ENCODE measurements at places on chromosomes 16 and 17.

DNA sequence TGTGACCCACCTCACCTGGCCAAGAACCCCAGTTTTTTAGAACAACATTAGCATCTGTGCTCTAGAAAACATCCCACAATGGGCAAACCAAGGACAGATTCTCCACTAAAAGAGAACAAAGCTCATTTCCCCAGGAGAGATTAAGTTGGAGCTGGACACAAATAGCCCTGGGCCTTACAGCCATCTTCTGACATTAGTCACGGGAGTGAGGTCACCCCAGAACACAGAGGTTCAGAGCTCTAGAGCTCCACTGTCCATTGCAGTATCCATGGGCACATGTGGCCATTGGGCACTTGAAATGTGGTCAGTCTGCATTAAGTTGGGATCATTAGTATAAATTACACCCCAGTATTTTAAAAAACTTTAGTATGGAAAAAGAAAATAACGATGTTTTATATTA is 47.6 kb upstream of the RBBP6 start:
- DNase-seq: no peak

- DNase-seq: peak; percentile 44
These were observed 79.0 kb downstream of the RPA1 start for GRCh38 chr17:1908699-1909309.

GRCh38 chr16:85947230-85948137 is 48.5 kb downstream of the IRF8 start:
- peak; percentile 77 for DNase-seq

DNA sequence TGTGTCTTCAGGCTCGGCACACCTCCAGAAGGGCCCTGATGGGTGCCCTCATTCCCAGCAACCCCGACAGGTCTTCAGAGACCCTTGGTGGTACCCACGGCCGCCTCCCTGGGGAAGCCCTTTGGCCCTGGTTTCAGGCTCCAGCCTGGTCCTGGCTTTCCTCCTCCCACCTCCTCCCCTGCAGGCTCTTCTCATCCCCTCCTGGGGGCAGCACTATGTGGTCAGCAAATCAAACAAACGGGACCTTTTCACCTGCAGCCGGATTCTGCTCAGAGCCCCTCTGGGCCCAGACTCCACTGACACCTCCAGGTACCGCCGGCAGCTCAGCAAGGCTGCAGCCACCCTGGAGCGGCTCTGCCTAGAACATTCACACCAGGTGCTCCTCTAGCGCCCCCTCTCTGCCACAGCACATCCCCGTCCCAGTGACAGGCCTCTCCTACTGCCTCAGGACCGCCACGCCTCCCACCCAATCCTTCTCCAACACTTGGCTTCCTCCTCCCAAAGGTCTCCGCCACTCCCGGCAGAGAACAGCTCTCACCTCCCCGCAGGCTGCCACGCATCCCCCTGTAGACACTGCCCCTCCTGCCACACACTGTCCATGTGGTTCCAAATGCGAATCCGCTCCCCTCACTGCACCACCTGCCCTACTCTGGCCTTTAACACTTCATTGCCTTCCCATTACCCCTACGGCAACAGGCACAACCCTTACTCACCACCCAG is 12.0 kb downstream of the CORO7 start:
- peak; percentile 26 for DNase-seq

DNA sequence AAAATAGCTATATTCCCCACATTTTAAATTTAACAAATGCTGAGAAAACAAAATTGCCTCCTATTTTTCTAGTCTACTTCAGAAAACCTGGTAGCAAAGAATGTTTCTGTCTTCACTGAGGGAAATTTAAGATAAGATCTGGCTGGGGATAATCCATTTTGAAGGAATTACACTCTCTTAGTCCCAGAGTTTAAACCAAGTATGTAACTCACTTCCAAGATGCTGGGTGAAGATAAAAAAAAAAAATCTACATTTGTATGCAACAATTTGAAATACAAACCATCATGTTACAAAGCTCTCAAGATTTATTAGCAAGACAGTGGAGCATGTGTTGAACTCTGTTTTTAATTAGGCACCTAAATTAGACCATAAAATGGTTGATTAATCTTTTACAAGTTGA is 5.7 kb downstream of the HS3ST3B1 start:
- DNase-seq: no peak

DNA sequence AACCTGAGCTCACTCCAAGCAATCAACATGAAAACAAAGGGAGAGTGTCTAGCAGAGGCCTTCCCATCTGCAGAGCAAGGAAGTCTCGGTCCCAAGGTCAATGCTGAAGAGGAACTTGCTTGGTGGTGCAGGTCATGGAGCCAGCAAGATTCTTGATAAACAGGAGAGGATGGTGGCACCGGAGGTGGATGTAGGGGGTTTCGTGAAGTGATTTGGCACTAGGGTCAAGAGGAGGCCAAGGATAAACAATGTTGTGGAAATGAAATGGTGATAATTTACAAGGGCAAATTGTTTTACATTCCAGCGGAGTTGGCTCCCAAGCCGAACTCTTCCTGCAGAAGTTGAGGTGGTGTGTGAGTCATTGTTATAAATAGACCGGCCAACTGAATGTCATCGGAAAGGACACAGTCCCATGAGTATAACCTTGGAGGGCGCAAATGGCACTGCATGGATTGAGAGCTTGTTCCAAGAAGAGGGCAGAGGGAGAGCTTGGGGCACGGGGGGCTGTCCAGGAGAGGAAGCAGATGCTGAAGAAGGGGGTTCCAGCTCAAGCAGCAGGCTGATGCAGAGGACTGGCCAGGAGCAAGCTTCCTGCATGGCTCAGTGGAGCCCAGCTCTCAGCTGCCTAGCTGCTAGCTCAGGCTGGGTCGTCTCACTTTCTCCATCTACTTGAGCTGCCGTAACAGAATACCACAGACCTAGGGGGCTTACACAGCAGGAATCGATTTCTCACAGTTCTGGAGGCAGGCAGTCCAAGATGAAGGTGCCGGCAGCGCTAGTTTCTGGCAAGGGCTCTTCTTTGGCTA is 136.6 kb downstream of the COPRS start:
- DNase-seq: no peak

DNA sequence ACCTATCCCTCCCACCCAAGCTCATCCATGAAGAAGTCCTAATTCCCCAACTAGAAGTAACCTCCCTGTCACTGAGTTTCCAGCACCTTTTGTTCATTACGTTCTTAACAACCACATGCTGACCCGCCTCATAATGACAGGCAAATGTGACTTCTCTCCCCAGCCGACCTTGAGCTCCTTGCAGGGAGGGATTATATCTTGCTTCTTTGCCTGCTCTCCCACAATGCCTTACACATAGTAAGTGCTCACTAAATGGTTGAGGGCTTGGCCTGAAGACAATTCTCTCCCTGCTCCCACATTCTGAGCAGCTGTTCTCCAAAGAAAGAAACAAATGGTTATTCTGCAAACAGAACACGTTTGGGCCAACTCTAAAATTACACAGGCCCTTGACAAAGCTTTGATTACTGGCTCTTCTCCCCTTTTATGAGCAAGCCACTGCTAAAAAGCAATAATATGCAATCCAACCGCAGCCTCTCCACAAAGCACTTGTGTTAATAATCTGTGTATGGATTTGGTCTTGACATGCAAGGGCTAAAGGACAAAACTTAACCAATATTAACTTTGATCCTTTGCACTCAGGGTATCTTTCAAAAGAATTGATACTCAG is 23.2 kb downstream of the SLC39A11 start:
- DNase-seq: no peak

DNA sequence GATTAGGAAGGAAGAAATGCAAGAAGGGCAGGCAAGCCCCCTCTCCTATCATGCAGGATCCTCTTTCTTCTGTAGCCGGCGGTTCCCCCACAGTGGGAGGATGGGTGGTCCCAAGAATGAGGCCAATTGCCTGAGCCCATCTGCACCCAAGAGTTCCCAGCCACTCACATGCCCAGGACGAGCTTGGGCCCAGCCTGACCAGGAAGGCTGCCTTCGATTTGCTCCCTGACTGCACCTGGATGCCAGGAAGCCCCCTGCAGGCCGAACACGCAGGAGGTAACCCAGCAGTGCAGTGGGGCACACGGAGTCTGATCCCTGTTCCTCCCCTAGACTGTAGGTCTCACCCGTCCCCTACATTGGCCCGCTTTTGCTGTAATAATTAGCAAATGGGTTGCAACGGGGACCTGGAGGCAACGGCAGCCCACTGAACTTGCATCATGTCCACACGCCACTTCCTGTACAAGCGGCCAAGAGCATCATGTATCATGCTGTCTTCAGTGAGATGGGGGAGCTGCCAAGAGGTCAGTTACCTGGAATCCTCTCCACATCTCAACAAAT is 67.5 kb downstream of the AMFR start:
- DNase-seq: no peak

DNA sequence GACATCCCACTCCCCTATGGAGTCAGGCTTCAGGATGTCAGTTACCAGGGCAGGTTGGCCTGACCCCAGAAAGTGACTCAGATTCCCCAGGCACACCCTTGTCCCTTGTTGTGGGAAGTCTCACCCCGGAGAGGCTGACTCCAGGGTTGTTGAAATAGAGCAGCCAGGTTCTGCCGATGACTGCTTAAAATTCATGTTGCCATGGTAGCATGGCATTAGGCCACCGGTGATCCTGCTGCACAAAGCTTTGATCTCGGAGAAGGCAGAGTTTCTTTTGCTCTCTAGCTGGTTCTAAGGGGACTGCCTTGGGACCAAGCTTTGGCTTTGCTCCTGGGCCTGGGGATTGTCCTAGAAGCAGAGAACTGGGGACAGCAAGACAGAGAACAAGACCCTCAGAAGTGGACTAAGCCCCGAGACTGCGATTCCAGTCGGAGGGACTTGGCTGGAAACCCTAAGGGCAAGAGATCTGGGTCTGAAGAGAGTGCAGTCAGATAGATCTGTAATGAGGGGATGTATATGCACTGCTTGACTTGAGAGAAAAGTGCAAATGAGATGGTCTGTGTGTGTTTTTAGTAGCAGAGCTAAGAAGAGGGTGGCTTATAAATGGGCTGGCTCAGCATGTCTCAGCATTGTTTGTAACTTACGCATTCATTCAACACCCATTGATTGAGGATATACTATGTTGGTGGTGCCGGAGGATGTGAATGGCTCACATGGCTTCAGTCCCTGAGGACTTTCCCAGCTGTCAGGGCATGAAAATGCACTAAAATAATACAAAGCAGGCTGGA is 106.9 kb downstream of the RGS9 start:
- peak; percentile 24 for DNase-seq

- no peak for DNase-seq
These were observed 29.7 kb downstream of the ABAT start for GRCh38 chr16:8704098-8704497.

- no peak for DNase-seq
These were observed 183.7 kb downstream of the FOXL1 start for GRCh38 chr16:86762095-86762494.

All from stimulated activated CD4-positive, alpha-beta T cell treated with anti-CD3 and anti-CD28 coated beads, Interleukin-1b, Interleukin-23, amount 100 ng/mL, for 48 hours (primary cell).